ENCODE measurements at places on chromosomes 3 and 15. TPM values are rescaled to one million over a fixed set of nuclear protein-coding genes. Genes with fewer than 3 reads are reported as not detected.

GRCh38 chr15:42100021-42100800 is 5.8 kb upstream of the PLA2G4D start:
- peaks cover 11% of the 10 kb centered on the region for H3K27me3 ChIP-seq
- no peak overlapping the region for H3K27ac ChIP-seq
- H3K4me3 ChIP-seq = no peak overlapping the region
- no peak for DNase-seq
- no peaks in the 10 kb centered on the region for H3K36me3 ChIP-seq

DNA sequence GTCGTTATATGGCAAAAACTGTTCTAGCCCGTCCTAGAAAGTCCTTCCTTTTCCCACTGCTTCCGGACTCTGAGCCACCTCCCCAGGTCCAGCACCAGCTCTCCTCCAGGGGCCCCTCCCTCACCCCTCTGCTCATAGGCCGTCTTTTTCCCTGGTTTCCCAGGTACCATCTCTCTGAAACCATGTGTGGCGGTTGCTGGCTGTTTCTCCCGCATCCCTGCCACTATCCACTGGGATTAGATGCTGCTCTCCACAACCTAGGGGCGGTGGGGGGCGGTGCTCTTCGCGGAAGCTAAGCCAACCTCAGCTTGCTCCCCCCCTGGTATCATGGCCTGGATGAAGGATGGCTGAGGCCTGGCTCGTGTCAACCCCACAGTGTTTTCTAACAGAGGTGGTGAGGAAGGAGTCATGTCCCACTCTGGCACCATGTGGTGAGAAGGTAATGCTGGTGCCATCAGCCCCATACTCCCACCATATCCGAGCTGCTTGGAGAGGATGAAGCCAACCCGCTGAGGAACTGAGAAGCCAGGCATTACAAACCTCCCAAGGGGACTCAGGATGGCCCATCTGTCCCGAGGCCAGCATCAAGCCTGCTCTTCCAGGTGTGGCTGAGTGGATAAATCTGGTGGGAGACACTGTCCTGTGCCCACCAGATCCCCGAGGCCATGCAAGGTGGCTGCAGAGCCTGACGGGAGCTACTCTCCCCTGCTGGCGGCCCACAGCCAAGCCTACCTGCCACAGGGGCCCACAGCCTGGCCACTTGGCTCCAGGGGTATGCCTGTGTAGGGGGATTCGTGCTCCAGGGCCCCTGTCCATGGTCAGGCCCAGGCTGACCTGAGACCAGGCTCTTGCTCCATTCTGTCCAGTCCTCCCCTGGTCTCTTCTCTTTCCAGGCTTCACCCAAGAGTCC is 27.9 kb upstream of the SLC41A3 start:
- no peak overlapping the region for H3K4me3 ChIP-seq
- H3K27me3 ChIP-seq = no peaks in the 10 kb centered on the region
- H3K27ac ChIP-seq = no peak overlapping the region
- no peak for DNase-seq
- no peaks in the 10 kb centered on the region for H3K4me1 ChIP-seq

DNA sequence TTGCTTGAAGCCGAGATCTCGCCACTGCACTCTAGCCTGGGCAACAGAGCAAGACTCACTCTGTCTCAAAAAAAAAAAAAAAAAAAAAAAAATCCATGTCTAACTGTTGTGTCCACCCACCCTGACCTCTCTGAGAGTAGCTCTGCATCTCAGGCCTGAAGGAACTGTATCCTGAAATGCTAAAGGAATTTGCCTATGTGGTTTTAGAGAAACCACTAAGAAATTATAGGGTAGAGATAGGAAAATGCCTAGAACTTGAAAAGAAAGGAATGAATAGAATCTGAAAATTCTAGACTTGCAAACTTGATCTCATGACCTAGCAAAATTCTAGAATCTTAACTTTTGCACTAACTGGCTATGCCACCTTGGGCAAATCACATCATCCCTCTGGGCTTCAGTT is 217.5 kb upstream of the ROPN1 start:
- peaks cover 2% of the 10 kb centered on the region for H3K27me3 ChIP-seq
- peak; percentile 84 for DNase-seq
- H3K4me3 ChIP-seq = no peak overlapping the region
- no peaks in the 10 kb centered on the region for H3K36me3 ChIP-seq
- no peak overlapping the region for H3K27ac ChIP-seq

GRCh38 chr3:144259267-144259666 is 287.6 kb downstream of the DIPK2A start:
- no peaks in the 10 kb centered on the region for H3K4me1 ChIP-seq
- peak; percentile 15 for DNase-seq
- no peak overlapping the region for H3K4me3 ChIP-seq

Gene RPUSD2
- total RNA-seq = 13.1 TPM

DNA sequence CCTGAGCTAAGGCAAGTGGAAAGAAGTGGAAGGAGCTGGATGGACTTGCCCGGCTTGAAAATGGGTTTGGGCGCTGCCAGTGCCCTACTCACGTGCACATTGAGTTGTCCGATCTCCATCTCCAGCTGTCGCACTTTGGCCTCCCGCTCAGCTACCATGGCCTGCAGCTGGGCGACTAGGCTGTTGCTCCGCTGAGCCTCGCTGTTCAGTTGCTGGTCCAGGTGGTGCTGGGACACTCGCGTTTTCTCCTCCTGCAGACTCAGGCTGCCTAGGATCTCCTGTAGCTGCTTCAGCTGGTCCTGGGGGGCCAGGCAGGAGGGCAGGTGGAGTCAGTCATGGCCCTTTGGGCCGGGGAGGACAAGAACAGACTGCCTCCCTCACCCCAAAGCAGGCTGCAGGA is 33.0 kb upstream of the HHATL start:
- H3K27me3 ChIP-seq = peaks cover 10% of the 10 kb centered on the region
- no peaks in the 10 kb centered on the region for H3K36me3 ChIP-seq
- no peak overlapping the region for H3K27ac ChIP-seq
- no peak overlapping the region for H3K4me3 ChIP-seq

- H3K27me3 ChIP-seq = no peaks in the 10 kb centered on the region
- H3K4me1 ChIP-seq = no peaks in the 10 kb centered on the region
- no peak for DNase-seq
- H3K27ac ChIP-seq = no peak overlapping the region
- H3K4me3 ChIP-seq = no peak overlapping the region
- H3K36me3 ChIP-seq = no peaks in the 10 kb centered on the region
Observed at GRCh38 chr3:161422171-161422700, 50.9 kb upstream of the SPTSSB start.

Gene AGBL1
- not detected for total RNA-seq

- DNase-seq = no peak
- H3K4me1 ChIP-seq = peaks cover 20% of the 10 kb centered on the region
- no peak overlapping the region for H3K4me3 ChIP-seq
Observed at GRCh38 chr3:188243124-188243795, 89.3 kb downstream of the LPP start.

DNA sequence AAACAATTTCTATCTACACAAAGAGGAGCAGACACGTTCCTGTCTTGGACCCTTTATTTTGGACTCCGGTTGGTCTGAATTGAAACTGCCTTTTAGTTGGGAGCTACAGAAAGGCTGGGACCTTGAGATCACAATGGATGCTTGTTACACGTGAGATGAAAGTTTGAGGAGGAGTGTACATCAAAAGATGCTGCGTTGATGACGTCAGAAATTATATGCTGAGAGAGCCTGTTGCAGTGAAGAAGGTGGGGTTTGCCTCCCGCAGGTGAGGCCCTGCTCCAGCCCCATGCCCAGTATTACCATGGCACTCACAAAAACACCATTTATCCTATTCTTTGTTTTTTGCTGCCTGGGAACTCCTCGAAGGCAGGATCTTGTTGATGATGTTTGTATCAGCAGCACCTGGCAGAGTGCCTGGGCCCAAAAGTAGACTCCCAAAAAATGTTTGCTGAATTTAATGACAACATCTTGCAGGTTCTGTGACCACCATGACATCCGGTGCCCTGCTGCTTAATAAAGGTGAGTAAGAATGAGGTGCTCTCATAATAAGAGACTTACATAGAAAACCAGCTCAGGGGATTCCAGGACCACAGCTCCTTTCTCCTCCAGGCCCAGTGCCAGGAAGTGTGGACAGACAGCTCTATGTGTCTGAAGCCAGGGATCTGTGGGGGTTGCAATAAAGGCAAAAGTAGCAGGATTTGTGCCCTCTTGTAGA is 136.1 kb upstream of the UBE2E1 start:
- DNase-seq = no peak
- peaks cover 9% of the 10 kb centered on the region for H3K4me1 ChIP-seq
- H3K4me3 ChIP-seq = no peak overlapping the region
- no peak overlapping the region for H3K27ac ChIP-seq

- H3K4me1 ChIP-seq = no peaks in the 10 kb centered on the region
- no peak for DNase-seq
- no peak overlapping the region for H3K27ac ChIP-seq
- H3K4me3 ChIP-seq = no peak overlapping the region
- no peaks in the 10 kb centered on the region for H3K27me3 ChIP-seq
- H3K36me3 ChIP-seq = no peaks in the 10 kb centered on the region
Observed at GRCh38 chr3:140883428-140884040, 58.1 kb upstream of the SLC25A36 start.

DNA sequence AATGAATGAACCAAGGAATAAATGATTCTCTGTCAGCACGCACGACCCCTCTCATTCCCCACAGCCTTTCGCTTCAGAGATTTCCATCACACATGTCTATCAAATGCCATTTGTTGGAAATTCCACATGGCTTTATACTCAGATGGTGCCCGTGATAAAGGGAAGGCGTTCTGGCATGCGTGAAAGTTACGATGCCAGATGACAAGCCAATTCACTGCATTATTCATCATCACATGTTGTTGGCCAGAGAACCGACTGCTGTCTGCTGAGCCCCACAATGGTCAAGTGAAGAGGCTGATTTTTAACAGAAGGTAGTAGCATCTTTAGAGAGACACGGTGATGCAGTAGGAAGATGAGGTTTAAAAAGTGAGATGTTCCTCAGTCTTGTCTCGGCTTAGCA is 74.1 kb upstream of the FRMD4B start:
- H3K27ac ChIP-seq = no peak overlapping the region
- H3K4me1 ChIP-seq = no peaks in the 10 kb centered on the region
- no peak overlapping the region for H3K4me3 ChIP-seq
- no peak for DNase-seq
- H3K36me3 ChIP-seq = no peaks in the 10 kb centered on the region

- H3K27ac ChIP-seq = no peak overlapping the region
- no peaks in the 10 kb centered on the region for H3K36me3 ChIP-seq
- H3K4me1 ChIP-seq = no peaks in the 10 kb centered on the region
- no peak overlapping the region for H3K4me3 ChIP-seq
- DNase-seq = no peak
- H3K27me3 ChIP-seq = no peaks in the 10 kb centered on the region
Observed at GRCh38 chr3:100577382-100578008, 31.9 kb upstream of the ADGRG7 start.

DNA sequence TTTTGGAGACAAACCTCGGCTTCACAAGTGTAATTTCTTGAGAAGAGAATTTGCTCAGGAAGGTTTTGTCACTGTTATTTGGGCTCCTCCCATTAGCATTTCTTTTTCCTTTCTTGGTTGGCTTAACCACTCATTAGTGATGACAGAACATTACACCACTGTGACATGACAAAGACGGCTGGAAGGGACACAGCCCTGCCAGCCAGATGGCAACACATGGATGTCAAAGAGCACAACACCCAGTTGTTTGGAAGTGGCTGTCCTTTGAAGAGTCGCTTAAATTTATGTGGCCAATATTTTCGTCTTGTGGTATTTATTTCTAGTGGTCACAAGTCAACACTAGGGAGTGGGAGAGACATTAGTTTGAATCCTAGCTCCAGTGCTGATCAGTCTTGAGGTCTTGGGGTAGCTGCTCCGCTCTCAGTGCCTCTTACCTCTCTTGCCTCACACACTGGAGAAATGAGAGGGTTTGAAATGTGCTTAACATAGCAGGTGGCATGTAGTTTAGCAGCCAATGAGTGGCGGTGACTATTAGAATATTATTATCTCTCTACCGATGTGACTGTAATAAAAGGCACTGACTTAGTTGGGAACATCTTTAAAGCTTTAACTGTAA is 92.8 kb downstream of the FRMD4B start:
- no peak for DNase-seq
- no peak overlapping the region for H3K27ac ChIP-seq
- no peaks in the 10 kb centered on the region for H3K27me3 ChIP-seq
- H3K4me1 ChIP-seq = no peaks in the 10 kb centered on the region
- H3K36me3 ChIP-seq = no peaks in the 10 kb centered on the region
- H3K4me3 ChIP-seq = no peak overlapping the region

- no peak for DNase-seq
- H3K36me3 ChIP-seq = no peaks in the 10 kb centered on the region
- no peaks in the 10 kb centered on the region for H3K27me3 ChIP-seq
- no peak overlapping the region for H3K4me3 ChIP-seq
- no peak overlapping the region for H3K27ac ChIP-seq
Observed at GRCh38 chr3:50230794-50231125, 5.2 kb upstream of the GNAI2 start.

GRCh38 chr15:31236184-31237042 is 90.2 kb upstream of the KLF13 start:
- DNase-seq = peak; percentile 98
- H3K4me1 ChIP-seq = peaks cover 13% of the 10 kb centered on the region
- no peaks in the 10 kb centered on the region for H3K27me3 ChIP-seq
- no peaks in the 10 kb centered on the region for H3K36me3 ChIP-seq

Gene KBTBD13
- not detected for total RNA-seq

Gene TMEM43
- 87.1 TPM for total RNA-seq

Gene BOC
- 3.9 TPM for total RNA-seq

Gene SYNM
- total RNA-seq = 8.6 TPM

GRCh38 chr15:87033056-87033455 is 953.4 kb downstream of the AGBL1 start:
- no peaks in the 10 kb centered on the region for H3K4me1 ChIP-seq
- DNase-seq = no peak
- H3K36me3 ChIP-seq = no peaks in the 10 kb centered on the region
- H3K27me3 ChIP-seq = no peaks in the 10 kb centered on the region

- no peak overlapping the region for H3K27ac ChIP-seq
- no peak overlapping the region for H3K4me3 ChIP-seq
- DNase-seq = no peak
- H3K4me1 ChIP-seq = no peaks in the 10 kb centered on the region
Observed at GRCh38 chr3:188358787-188359493, 205.0 kb downstream of the LPP start.

DNA sequence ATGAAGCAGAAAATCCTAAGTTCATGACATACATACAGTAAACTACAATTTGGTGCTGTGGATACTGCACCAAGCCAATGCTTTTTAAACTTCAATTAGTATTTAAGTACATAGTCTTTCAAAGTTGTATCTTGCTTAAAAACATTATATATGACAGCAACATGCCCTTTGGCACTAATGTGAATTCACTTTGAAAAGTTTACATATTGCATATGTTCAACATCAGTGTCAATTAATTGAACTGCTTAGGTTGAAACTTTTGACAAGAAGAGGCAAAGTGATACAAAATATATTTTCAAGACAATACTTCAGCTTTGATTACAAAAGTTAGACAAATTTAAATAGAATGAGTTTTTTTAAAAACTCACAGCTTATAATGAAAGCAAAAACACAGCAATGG is 119.4 kb upstream of the ROBO2 start:
- H3K27me3 ChIP-seq = no peaks in the 10 kb centered on the region
- no peaks in the 10 kb centered on the region for H3K36me3 ChIP-seq
- DNase-seq = no peak

DNA sequence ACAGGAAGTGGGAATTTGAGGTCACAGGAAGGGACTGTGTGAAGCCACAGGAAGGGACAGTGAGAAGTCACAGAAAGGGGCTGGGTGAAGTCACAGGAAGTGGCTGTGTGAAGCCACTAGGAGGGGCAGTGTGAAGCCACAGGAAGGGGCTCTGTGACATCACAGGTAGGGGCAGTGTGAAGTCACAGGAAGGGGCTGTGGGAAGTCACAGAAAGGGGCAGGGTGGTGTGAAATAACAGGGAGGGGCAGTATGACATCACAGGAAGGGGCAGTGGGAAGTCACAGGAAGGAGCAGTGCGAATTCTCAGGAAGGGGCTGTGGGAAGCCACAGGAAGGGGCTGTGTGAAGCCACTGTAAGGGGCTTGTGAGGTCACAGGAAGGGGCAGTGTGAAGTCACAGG is 35.8 kb downstream of the GASK1A start:
- H3K27ac ChIP-seq = no peak overlapping the region
- DNase-seq = no peak
